Activated CD4-positive, alpha-beta T cell treated with anti-CD3 and anti-CD28 coated beads, Interleukin-2, amount 10 ng/mL, durations not matched to agents 24 days and 14 days (primary cell): ENCODE measurements at places on chromosomes 5 and 9.

- peaks cover 40% of the 10 kb centered on the region for H3K27me3 ChIP-seq
- peaks cover 9% of the 10 kb centered on the region for H3K4me1 ChIP-seq
- H3K27ac ChIP-seq: no peak overlapping the region
- no peak overlapping the region for H3K4me3 ChIP-seq
These were observed 28.7 kb downstream of the GFRA3 start for GRCh38 chr5:138245717-138246116.

DNA sequence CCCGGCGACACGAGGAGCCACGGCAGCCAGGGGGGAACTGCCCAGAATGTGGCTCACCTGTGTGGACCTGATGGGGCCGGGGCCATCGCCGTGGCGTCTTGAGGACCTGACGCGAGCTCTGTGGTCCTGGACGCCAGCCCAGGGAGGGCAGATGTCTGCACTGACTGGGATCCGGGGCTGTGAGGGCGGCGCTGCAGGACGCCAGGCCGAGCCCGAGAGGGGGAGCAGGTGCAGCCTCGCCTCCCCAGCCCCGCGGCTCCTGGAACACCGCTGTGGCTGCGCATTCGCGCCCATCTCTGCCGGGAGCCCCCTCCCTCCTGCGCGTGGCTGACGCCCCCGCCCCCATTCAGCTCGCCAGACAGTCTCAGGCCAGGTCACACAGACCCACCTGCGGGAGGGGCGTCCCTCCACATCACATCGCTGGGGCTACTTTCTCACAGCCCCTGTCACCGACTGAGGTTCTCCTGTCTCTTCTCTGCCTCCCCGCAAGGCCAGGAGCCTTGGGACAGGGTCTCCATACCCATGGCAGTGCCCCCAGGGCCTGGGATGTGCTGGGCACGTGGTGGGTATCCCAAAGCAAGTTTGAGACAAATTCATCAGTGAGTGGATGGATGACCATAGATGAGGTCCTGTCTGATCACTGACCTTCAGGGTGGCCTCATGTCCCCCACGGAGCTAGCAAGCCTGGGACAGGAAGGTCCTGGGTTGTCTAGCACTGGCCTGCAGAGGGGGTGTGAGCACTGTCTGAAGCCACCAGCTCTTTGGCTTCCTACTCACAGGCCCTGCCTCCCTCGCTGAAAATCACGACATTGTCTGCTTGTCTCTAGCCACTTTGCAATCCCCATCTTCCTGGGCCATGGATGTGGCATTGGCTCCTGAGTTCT, 47.3 kb downstream of the RASGEF1C start:
- no peak overlapping the region for H3K27ac ChIP-seq
- DNase-seq: no peak
- no peaks in the 10 kb centered on the region for H3K36me3 ChIP-seq
- H3K4me3 ChIP-seq: no peak overlapping the region
- H3K27me3 ChIP-seq: peaks cover 8% of the 10 kb centered on the region

DNA sequence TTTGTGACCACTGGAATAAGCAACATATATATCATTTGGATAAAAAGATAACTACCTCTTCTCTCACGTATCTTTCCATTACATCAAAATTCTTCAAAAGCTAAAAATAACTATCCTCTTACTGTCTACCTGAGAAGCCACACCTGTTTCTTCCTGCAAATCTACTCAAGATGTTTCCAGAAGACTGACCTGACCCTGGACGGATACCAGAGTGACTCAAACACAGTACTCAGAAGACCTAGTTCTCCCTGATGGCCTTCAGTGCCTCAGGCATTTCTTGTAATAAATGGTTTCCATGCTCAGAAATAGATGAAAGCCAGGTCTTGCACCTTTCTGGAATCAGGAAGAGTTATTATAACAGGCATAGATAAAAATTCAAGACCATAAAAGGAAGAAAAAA, 245.9 kb upstream of the PIK3R1 start:
- H3K4me1 ChIP-seq: no peaks in the 10 kb centered on the region
- no peak for DNase-seq
- H3K36me3 ChIP-seq: no peaks in the 10 kb centered on the region
- no peak overlapping the region for H3K27ac ChIP-seq

DNA sequence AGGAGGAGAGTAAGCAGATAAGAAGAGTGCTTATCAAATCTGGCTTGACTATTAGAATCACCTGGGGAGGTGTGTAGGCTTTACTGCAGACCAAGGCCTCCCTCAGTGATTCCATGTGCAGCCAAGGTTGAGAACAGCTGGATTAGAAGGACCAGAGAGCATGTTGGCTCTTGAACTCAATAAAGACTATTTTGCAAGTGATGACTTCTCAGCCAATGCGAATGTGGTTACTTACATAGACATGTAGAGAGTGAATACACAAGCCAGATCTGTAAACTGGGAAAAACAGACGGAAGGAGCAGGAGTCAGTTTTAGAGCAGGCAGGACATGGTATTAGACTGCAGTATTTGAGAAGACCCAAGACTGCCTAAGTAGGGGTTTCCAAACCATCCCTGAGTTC, 48.5 kb downstream of the MAMDC2 start:
- peaks cover 6% of the 10 kb centered on the region for H3K27me3 ChIP-seq
- no peaks in the 10 kb centered on the region for H3K36me3 ChIP-seq
- DNase-seq: no peak

- H3K4me1 ChIP-seq: no peaks in the 10 kb centered on the region
- no peaks in the 10 kb centered on the region for H3K36me3 ChIP-seq
- no peak for DNase-seq
- no peak overlapping the region for H3K27ac ChIP-seq
- no peak overlapping the region for H3K4me3 ChIP-seq
- H3K27me3 ChIP-seq: peaks cover 2% of the 10 kb centered on the region
These were observed 16.6 kb downstream of the SH3PXD2B start for GRCh38 chr5:172437445-172438318.

- H3K4me1 ChIP-seq: peaks cover 29% of the 10 kb centered on the region
- DNase-seq: peak; percentile 85
- H3K27me3 ChIP-seq: no peaks in the 10 kb centered on the region
- peak overlapping the region; percentile 100 for H3K4me3 ChIP-seq
These were observed 588 bp downstream of the TRAF2 start for GRCh38 chr9:136886610-136887597.

DNA sequence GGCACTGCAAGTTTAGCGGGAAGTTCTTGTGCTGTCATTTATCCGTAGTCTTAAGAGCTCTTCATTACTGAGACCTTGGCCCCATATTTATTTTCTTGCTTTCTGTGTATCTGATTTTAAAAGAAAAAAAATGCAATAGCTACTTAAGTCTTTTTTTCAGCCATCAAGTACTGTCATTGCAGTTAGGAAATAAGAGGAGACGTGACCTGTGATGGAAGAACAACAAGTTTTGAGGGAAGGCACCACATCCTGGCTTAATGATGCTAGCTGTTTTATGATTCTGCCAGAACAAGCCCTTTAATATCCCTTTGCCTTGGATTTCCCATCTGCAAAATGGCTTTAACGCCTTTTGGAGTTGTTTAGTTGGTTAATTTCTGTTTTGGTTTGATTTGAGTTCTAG, 3.8 kb downstream of the RGMB start:
- DNase-seq: no peak
- H3K4me3 ChIP-seq: no peak overlapping the region
- H3K4me1 ChIP-seq: peaks cover 16% of the 10 kb centered on the region
- H3K27ac ChIP-seq: no peak overlapping the region
- H3K36me3 ChIP-seq: no peaks in the 10 kb centered on the region

GRCh38 chr5:173565491-173566072, 50.9 kb downstream of the BOD1 start:
- H3K27ac ChIP-seq: no peak overlapping the region
- no peaks in the 10 kb centered on the region for H3K36me3 ChIP-seq
- no peaks in the 10 kb centered on the region for H3K4me1 ChIP-seq
- no peak for DNase-seq
- no peaks in the 10 kb centered on the region for H3K27me3 ChIP-seq
- no peak overlapping the region for H3K4me3 ChIP-seq

DNA sequence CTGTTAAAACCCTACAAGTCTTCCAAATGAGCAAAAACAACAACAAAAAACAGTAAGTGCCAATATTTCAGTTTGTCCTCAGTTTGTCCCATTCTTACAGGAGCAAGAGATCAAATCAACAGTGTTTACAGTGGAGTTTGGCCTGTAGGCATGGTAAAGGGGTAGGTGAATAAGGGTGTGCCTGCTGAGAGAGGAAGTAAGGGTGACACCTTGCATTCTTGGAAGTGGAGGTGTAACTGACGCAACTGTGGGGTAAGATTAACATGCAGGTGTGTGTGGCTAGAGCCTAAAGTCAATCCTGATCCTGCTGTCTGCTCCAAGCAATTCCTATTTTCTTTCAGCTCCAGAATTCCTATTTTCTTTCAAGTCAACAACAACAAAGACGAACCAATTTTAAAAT, 43.4 kb downstream of the PFDN1 start:
- DNase-seq: peak; percentile 72
- peak overlapping the region; percentile 45 for H3K27ac ChIP-seq
- H3K4me3 ChIP-seq: peak overlapping the region; percentile 11
- H3K4me1 ChIP-seq: peaks cover 44% of the 10 kb centered on the region

- peaks cover 44% of the 10 kb centered on the region for H3K36me3 ChIP-seq
- peaks cover 36% of the 10 kb centered on the region for H3K4me1 ChIP-seq
- DNase-seq: peak; percentile 75
- peaks cover 2% of the 10 kb centered on the region for H3K27me3 ChIP-seq
- H3K27ac ChIP-seq: peak overlapping the region; percentile 94
These were observed 1.3 kb downstream of the ZNF131 start for GRCh38 chr5:43121913-43122484.

DNA sequence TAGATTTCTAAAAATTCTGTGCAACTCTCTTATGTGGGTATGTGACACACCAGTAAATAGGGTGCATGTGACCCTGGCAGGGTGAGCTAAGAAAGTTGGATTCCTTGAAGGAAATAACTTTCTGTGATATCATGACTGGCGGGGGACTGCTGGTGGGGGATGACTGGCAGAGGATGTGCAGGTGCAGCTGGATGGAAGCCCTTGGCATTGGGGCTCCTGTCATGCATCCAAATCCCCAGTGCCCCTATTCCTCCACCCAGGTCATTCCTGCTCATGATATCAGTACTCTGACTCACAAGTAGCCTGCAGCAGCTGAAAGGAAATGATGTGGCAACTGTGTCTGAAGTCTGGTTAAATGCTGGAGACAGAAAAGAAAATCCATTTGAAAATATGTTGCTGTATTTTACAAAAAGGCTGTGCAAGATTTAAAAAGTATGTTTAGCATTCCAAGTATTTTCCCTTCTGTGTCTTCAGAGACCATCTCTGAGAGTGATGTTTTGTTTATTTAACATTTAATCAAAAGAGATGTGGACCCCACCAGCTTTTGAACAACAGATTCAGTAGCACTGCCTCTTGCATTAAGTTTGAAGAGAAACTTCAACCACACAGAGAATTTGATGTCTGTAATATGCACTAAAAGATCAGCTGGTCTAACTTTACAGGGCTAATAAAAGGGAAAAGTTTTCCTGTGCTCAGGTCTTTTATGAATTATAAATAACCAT, 17.9 kb upstream of the ZSWIM6 start:
- H3K27me3 ChIP-seq: peaks cover 16% of the 10 kb centered on the region
- no peak overlapping the region for H3K27ac ChIP-seq
- H3K4me3 ChIP-seq: no peak overlapping the region
- no peaks in the 10 kb centered on the region for H3K36me3 ChIP-seq
- no peak for DNase-seq

- no peak for DNase-seq
- H3K36me3 ChIP-seq: no peaks in the 10 kb centered on the region
- no peaks in the 10 kb centered on the region for H3K4me1 ChIP-seq
- H3K4me3 ChIP-seq: no peak overlapping the region
These were observed 5.9 kb downstream of the FAM163B start for GRCh38 chr9:133603135-133603927.

GRCh38 chr9:34254141-34254913, 74.7 kb downstream of the KIF24 start:
- no peak overlapping the region for H3K4me3 ChIP-seq
- H3K4me1 ChIP-seq: peaks cover 5% of the 10 kb centered on the region
- DNase-seq: no peak
- H3K27ac ChIP-seq: no peak overlapping the region

DNA sequence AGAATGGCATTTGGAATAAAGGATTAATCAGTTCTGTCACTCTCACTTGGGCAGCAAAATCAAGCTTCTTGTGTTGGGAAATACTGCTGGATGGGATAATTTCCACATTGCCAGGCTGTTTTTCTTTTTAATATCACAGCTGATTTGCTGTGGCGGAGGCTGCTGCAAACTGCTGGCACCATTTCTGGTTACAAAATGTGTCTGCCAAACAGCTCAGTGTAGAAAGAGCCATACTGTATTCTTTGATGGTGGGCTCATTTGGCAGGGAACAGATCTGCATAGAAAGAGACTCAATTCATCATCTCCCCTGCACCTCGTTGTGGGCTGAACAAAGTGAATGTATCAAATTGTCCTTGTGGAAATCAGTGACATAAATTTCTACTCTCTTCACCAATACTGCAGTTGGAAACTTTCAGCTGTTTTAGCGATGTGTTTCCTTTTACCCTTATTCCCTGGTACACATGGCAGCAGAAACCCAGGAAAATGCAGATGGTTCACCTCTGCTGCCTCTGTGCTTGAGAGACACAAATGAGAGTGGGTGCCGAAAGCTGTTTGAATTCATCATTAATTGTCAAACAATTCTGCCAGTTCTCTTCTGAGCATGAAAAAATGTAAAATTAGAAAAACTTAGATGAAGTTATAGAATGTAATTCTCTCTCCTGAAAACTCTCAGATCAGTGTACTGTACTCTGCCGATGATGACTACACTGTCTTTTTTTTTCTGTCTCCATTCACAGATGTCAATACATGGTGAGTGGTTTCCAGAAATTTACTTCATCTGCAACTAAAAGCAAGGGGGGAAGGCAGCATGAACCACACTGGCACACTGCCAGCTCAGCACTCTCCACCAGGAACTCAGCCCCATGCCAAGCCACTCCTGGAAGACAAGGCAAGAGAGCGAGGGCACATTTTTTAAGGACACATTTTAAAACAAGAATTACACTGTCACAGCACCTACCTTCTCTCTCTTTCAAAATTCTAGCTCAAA, 75.0 kb downstream of the HMHB1 start:
- no peak for DNase-seq
- no peak overlapping the region for H3K4me3 ChIP-seq
- peaks cover 4% of the 10 kb centered on the region for H3K4me1 ChIP-seq
- no peak overlapping the region for H3K27ac ChIP-seq
- peaks cover 2% of the 10 kb centered on the region for H3K27me3 ChIP-seq

- no peaks in the 10 kb centered on the region for H3K4me1 ChIP-seq
- H3K27ac ChIP-seq: no peak overlapping the region
- H3K36me3 ChIP-seq: peaks cover 26% of the 10 kb centered on the region
- DNase-seq: no peak
- no peak overlapping the region for H3K4me3 ChIP-seq
These were observed 56.2 kb downstream of the CLINT1 start for GRCh38 chr5:157802736-157803135.

- H3K27ac ChIP-seq: no peak overlapping the region
- H3K36me3 ChIP-seq: no peaks in the 10 kb centered on the region
- no peak overlapping the region for H3K4me3 ChIP-seq
- H3K27me3 ChIP-seq: no peaks in the 10 kb centered on the region
These were observed 355.4 kb upstream of the PRR16 start for GRCh38 chr5:120108586-120109248.

DNA sequence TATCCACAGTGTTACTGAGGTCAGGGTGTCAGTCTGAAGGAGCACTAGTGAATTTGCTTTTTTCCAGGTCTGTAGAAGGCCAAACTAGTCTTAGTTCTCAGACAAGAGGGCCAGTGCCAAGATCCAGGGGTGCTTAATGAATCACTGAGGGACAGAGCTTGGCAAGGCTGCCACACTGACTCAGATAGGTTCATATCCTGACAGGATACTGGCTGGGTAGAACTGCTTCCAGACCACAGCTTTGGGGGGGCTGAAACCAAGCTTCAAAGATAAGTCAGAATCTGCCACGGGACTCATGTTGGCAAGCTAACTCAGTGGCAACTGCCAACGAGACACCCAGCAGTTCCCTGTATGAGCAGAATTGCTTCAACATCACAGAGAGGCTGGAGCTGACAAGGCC, 1125.4 kb downstream of the EFNA5 start:
- H3K4me1 ChIP-seq: no peaks in the 10 kb centered on the region
- H3K27me3 ChIP-seq: no peaks in the 10 kb centered on the region
